Endothelial cell of umbilical vein (primary cell): ENCODE measurements at places on chromosomes 3 and 15. TPM values are rescaled to one million over a fixed set of nuclear protein-coding genes. Genes with fewer than 3 reads are reported as not detected.

- no peaks in the 10 kb centered on the region for H3K36me3 ChIP-seq
- H3K27me3 ChIP-seq = no peaks in the 10 kb centered on the region
- H3K4me3 ChIP-seq = no peak overlapping the region
Measured at GRCh38 chr3:174362556-174362955, 496.6 kb upstream of the NAALADL2 start.

DNA sequence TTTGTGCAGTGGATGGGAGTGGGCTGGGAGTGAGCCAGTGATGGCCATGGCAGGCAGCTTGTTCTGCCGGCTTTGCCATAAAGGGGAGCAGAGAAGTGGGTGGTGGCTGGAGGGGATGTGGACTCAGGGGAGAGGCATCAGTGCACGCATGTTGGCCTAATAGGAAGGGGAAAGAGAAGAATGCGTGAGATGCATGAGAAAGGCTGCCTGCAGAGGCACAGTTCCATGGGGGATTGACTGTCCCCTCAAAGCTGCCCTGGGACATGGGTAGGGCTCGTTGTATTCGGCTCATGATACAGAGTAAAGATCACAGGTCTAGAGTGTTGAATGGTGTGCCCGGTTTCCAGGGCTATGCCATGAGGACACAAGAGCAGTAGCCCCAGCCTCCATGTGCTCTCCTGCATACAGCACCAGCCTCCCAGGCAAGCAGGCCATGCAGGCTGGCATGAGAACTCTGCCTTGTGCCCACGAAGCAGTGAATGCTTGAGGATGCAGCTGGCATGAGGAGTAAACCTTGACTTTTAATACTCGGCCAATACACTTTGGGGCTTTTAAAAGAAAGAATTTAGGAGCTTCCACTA is 68.0 kb upstream of the SNRPA1 start:
- H3K4me1 ChIP-seq = no peaks in the 10 kb centered on the region
- no peak for DNase-seq
- H3K36me3 ChIP-seq = no peaks in the 10 kb centered on the region
- no peaks in the 10 kb centered on the region for H3K27me3 ChIP-seq

DNA sequence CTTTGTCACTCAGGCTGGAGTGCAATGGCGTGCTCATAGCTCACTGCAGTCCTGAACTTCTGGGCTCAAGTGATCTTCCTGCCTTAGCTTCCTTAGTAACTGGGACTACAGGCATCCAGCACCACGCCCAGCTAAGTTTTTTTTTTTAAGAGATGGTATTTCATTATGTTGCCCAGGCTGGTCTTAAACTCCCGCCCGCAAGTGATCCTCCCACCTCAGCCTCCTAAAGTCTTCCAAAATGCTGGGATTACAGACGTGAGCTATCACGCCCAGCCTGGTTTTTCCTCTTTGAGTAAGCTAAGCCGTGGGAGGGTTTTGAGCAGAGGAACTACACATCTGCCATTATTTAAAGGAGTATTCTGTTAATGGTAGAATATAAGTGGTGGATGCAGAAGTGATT is 7.4 kb upstream of the LRRFIP2 start:
- peaks cover 32% of the 10 kb centered on the region for H3K4me1 ChIP-seq
- H3K27me3 ChIP-seq = no peaks in the 10 kb centered on the region
- no peaks in the 10 kb centered on the region for H3K36me3 ChIP-seq
- H3K4me3 ChIP-seq = no peak overlapping the region
- no peak overlapping the region for H3K27ac ChIP-seq
- DNase-seq = no peak

GRCh38 chr3:105876780-105877327 is 8.0 kb upstream of the CBLB start:
- DNase-seq = peak; percentile 21
- no peaks in the 10 kb centered on the region for H3K36me3 ChIP-seq
- H3K27ac ChIP-seq = no peak overlapping the region
- H3K4me1 ChIP-seq = no peaks in the 10 kb centered on the region

DNA sequence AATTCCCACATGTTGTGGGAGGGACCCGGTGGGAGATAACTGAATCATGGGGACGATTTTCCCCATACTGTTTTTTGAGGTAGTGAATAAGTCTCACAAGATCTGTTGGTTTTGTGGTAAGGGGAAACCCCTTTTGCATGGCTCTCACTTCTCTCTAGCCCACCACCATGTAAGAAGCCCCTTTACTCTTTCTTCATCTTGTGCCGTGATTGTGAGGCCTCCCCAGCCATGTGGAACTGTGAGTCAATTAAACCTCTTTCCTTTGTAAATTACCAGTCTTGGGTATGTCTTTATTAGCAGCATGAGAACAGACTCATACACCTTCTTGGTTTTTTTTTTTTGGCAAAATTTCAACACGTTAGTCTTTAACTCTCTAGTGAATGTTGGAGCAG is 18.1 kb downstream of the ARL8B start:
- no peak overlapping the region for H3K27ac ChIP-seq
- no peak for DNase-seq
- H3K4me1 ChIP-seq = peaks cover 24% of the 10 kb centered on the region
- H3K4me3 ChIP-seq = no peak overlapping the region
- no peaks in the 10 kb centered on the region for H3K36me3 ChIP-seq

GRCh38 chr3:190566043-190566933 is 52.4 kb downstream of the IL1RAP start:
- no peaks in the 10 kb centered on the region for H3K27me3 ChIP-seq
- no peaks in the 10 kb centered on the region for H3K36me3 ChIP-seq
- DNase-seq = peak; percentile 99
- peak overlapping the region; percentile 97 for H3K27ac ChIP-seq
- H3K4me1 ChIP-seq = peaks cover 15% of the 10 kb centered on the region

DNA sequence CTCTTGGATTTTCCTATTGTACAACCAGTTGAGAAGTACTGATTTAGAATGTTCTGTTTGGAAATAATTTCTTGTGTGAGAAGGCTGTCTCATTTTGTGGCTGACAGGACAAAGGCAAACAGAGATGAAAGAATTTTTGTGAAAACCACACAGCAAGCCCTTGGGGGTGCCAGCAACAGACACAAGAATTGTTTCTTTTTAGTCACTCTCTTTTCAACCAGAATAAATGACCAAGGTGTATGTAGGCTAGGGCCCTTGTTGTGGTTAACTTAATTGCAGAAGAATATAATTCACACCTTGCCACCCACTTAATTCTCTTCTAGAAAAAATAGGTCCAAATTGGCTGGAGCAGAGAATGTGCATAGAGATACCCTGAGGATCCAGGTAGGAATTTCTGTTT is 329.4 kb upstream of the TBC1D5 start:
- no peaks in the 10 kb centered on the region for H3K4me1 ChIP-seq
- H3K36me3 ChIP-seq = no peaks in the 10 kb centered on the region
- H3K27me3 ChIP-seq = no peaks in the 10 kb centered on the region
- H3K4me3 ChIP-seq = no peak overlapping the region
- H3K27ac ChIP-seq = no peak overlapping the region
- DNase-seq = no peak

GRCh38 chr15:32636908-32637567 is 4.5 kb upstream of the SCG5 start:
- H3K27ac ChIP-seq = no peak overlapping the region
- no peaks in the 10 kb centered on the region for H3K27me3 ChIP-seq
- DNase-seq = no peak
- H3K4me1 ChIP-seq = no peaks in the 10 kb centered on the region
- no peak overlapping the region for H3K4me3 ChIP-seq

DNA sequence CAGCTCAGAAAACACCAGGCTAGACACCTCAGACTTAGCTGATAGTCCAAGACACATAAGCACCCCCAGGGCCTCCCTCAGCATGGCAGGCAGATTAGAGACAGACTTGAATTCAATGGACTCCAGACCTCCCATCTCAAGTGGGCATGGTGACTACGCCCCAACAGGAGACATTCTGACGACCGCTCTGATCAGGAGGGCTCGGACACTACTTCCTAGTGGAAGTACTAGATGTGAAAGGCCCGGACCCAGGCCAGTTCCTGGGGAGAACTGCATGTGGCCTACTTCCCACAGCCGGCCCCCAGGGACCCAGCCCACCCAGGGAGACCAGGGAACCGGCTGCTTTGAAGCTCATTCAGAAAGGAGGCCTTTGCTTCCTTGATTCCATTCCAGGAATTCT is 16.9 kb downstream of the POC1A start:
- no peak overlapping the region for H3K27ac ChIP-seq
- H3K4me3 ChIP-seq = no peak overlapping the region
- H3K36me3 ChIP-seq = no peaks in the 10 kb centered on the region
- no peak for DNase-seq
- no peaks in the 10 kb centered on the region for H3K27me3 ChIP-seq
- H3K4me1 ChIP-seq = peaks cover 9% of the 10 kb centered on the region

- no peak for DNase-seq
- H3K4me1 ChIP-seq = no peaks in the 10 kb centered on the region
- H3K36me3 ChIP-seq = no peaks in the 10 kb centered on the region
- H3K27ac ChIP-seq = no peak overlapping the region
Measured at GRCh38 chr15:77370580-77370979, 49.3 kb downstream of the PEAK1 start.

GRCh38 chr15:90205886-90206285 is 4.8 kb downstream of the SEMA4B start:
- H3K4me3 ChIP-seq = no peak overlapping the region
- no peak overlapping the region for H3K27ac ChIP-seq

DNA sequence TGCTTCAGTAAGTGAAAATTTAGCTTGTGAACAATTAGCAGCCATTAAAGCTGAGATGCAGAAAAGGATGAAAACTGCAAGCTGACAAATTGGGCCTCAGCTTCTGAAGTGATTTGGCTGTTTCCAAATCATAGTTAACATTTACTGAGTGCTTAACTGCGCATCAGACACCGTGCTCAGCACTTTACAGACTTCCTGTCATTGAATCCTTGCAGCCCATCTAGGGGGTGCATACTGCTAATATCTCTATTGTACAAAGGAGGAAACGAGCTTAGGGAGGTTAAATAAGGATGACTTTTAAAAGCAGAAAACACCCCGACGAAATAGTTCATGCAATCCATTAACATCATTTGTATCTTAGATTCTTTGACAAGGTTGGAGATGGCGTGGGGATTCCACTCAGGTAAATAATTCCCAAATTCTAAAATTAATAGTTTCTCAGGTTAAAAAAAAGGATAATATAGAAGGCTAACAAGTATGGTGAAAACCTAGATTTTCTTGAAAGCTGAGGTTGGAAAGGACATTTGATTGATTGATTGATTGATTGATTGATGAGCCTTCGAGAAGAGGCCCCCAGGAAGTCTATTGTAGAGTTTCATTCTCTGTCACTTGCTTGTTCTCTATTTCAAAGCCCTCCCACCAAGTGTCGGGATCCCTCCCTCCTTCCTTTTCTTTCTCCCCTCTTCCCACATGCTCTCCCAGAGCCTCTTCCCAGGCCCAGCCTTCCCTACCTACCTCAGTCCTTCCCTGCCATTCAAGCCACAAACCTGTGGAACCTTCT is 23.5 kb upstream of the EPHB3 start:
- no peak overlapping the region for H3K27ac ChIP-seq
- no peaks in the 10 kb centered on the region for H3K4me1 ChIP-seq
- H3K36me3 ChIP-seq = no peaks in the 10 kb centered on the region
- no peak overlapping the region for H3K4me3 ChIP-seq
- DNase-seq = no peak

DNA sequence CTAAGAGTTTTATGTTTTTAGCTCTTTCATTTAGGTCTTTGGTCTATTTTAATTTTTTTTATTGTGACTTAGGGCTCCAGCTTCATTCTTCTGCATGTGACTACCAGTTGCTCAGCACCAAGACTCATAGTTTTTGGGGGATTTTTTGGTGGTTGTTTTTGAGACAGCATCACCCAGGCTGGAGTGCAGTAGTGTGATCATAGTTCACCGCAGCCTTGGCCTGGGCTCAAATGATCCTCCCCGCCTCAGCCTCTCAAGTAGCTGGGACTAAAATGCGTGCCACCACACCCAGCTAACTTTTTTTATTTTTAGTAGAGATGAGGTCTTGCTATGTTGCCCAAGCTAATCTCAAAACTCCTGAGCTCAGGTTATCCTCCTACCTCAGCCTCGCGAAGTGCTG is 19.4 kb downstream of the CDV3 start:
- H3K27me3 ChIP-seq = no peaks in the 10 kb centered on the region
- no peak for DNase-seq
- H3K27ac ChIP-seq = no peak overlapping the region

GRCh38 chr15:68210821-68211655 is 5.9 kb upstream of the CALML4 start:
- no peaks in the 10 kb centered on the region for H3K27me3 ChIP-seq
- no peaks in the 10 kb centered on the region for H3K36me3 ChIP-seq
- H3K4me1 ChIP-seq = peaks cover 2% of the 10 kb centered on the region
- no peak overlapping the region for H3K27ac ChIP-seq

DNA sequence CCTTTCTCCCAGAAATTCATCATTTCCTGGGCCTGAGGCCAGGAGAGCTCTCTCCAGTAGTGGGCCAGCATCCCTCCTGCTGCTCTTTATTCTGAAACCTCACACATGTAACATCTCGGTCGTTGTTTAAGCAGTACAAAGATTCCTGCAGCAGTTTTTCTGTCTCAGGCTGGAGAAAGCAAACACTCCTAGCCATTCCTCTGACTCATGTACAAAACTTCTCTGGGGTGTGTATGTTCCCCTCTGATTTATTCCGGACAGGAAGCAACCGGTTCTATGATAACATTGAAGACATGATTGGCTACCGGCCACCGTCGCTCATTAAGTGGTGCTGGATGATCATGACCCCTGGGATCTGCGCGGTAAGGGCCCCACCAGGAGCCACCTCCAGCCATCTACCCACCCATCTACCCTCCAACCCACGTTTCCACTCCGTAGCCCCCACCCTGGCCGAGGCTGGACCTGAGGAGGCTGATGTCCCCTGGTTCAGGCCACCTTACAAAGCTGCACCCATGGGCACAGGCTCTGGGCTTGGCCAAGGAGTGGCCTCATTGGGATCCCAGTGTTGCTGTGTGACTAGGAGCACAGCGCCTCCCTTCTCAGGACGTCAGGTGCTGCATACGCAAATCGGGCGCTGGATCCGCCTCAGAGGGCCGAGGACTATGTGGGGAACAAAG is 58.6 kb upstream of the SLC6A1 start:
- H3K27ac ChIP-seq = no peak overlapping the region
- H3K4me1 ChIP-seq = peaks cover 9% of the 10 kb centered on the region
- H3K27me3 ChIP-seq = no peaks in the 10 kb centered on the region
- DNase-seq = no peak

- no peaks in the 10 kb centered on the region for H3K36me3 ChIP-seq
- H3K4me1 ChIP-seq = no peaks in the 10 kb centered on the region
- no peak overlapping the region for H3K4me3 ChIP-seq
- no peak overlapping the region for H3K27ac ChIP-seq
- no peaks in the 10 kb centered on the region for H3K27me3 ChIP-seq
Measured at GRCh38 chr3:7781395-7781794, 720.2 kb upstream of the LMCD1 start.

GRCh38 chr15:66390678-66391077 is 4.0 kb downstream of the MAP2K1 start:
- H3K4me1 ChIP-seq = peaks cover 31% of the 10 kb centered on the region
- H3K27ac ChIP-seq = peak overlapping the region; percentile 38
- no peak overlapping the region for H3K4me3 ChIP-seq
- H3K36me3 ChIP-seq = no peaks in the 10 kb centered on the region
- no peak for DNase-seq
- no peaks in the 10 kb centered on the region for H3K27me3 ChIP-seq

- DNase-seq = no peak
- no peak overlapping the region for H3K27ac ChIP-seq
- no peak overlapping the region for H3K4me3 ChIP-seq
- H3K4me1 ChIP-seq = peaks cover 14% of the 10 kb centered on the region
Measured at GRCh38 chr15:101162701-101163483, 89.0 kb downstream of the CHSY1 start.

Gene RAB43
- total RNA-seq = 22.6 and 31.5 TPM in 2 replicates

Gene TM4SF4
- total RNA-seq = not detected in 2 replicates

Gene PRICKLE2
- total RNA-seq = 7.1 and 8.9 TPM in 2 replicates

Gene RPP25
- total RNA-seq = 13.7 and 13.8 TPM in 2 replicates

Gene ANKRD63
- total RNA-seq = not detected in 2 replicates

Gene KIF15
- total RNA-seq = 20.9 and 21.6 TPM in 2 replicates

Gene GP5
- 0.11 TPM in 1 of 2 replicates, not detected in the other for total RNA-seq

Gene FAM107A
- 8.2 and 10.7 TPM in 2 replicates for total RNA-seq

Gene GNB4
- 61.9 and 62.6 TPM in 2 replicates for total RNA-seq

Gene TXNRD3
- total RNA-seq = 5.0 and 7.1 TPM in 2 replicates

Gene NOX5
- 0.07 TPM in 1 of 2 replicates, not detected in the other for total RNA-seq

Gene TRAT1
- not detected in 2 replicates for total RNA-seq

Gene ITPKA
- 0.18 and 0.66 TPM in 2 replicates for total RNA-seq

Gene RETNLB
- total RNA-seq = not detected in 2 replicates
